ENCODE measurements at places on chromosomes 2 and 18.
A peak's percentile ranks its signal among the peaks of the same experiment; 100 is the strongest.

DNA sequence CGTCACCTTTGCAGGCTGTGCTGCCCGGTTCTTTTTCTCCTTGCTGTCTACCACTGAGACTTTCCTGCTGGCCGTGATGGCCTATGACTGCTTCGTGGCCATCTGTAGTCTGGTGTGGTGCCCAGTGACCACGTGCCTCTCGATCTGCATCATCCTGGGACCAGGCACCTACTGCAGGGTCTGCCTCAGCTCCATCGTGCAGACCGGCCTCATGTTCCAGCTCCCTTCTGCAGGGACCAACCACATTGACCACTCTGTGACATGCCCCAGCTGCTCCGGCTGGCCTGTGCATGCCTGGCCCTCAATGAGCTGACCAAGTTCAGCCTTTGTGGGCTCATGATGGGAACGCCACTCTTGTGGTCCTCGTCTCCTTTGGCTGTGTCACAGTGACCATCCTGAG is 26.7 kb downstream of the COPS9 start:
- DNase-seq: no peak

DNA sequence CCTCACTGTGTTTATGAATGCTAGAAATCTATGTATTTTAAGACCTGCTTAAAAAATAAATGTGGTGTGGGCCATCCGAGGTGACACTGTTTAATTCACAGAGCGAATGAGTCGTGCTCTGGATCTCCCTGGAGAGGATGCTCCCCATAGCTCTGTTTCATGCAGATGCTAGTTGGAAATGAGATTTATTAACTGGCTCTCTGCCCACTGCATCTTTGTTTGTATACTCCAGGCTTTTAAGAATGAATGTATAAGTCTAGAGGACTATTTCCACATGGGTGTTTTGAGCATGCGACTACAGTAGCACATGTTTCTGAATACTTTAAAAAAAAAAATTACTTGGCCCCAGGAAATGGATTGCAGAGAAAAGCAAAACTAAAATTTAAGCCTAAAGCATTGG is 3.9 kb downstream of the MAPRE2 start:
- DNase-seq: no peak

DNA sequence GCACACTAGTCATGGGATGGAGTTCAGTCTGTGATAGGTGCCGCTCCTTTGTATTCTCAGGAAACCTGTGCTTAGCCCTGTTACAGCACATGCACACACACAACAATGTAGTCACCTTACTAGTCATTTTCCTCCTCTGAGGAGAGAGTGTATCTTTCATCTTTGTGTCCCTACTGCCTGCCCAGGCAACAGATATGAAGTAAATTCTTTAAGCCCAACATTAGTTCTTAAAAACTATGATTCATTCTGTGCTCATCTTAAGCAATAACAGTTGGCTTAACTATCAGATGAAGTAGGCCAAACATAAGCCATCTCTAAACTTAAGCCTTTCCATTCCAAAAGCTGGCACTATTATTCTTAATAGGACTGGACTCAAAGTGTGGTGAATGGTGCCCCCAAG is 186.5 kb downstream of the LNPK start:
- DNase-seq: peak; percentile 19

DNA sequence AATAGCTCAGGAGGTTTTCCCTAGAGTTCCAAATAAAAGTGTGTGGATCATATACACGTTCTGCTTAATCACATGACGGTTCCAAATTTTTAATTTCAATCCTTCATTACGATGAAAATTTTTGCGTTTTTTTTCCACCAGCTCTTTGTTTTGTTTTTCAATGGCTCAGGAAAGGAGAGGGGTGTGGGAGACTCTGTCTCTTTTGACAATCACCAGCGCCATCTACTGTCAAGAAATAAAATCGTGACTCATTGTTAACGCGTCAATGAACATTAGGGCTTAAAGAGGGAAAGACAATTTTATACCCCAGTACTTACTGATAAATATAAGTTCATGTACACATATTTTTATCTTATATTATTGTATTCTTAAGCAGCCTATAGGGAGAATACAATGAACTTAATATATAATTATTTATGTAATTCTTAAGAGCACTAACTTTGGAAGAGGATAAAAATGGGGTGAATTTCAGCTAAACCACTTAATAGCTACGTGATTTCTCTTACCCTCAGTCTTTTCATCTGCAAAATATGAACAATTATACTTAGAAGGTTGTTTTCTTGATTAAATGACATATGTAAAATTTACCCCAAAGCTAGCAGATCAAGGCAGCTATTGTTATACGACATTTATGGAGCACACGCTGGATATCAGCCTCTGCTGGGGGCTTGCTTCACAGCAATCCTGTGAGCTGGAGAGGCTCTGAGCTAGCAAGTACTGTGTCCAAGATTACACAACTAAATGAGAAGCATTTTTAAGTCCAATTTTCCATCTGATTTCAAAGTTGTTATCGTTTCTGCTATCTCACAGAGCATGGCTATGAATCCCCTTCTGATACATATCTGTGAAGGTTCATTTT is 47.4 kb upstream of the RMDN2 start:
- DNase-seq: no peak

- DNase-seq: no peak
Measured at GRCh38 chr2:218883491-218884490, 3.1 kb downstream of the WNT10A start.

DNA sequence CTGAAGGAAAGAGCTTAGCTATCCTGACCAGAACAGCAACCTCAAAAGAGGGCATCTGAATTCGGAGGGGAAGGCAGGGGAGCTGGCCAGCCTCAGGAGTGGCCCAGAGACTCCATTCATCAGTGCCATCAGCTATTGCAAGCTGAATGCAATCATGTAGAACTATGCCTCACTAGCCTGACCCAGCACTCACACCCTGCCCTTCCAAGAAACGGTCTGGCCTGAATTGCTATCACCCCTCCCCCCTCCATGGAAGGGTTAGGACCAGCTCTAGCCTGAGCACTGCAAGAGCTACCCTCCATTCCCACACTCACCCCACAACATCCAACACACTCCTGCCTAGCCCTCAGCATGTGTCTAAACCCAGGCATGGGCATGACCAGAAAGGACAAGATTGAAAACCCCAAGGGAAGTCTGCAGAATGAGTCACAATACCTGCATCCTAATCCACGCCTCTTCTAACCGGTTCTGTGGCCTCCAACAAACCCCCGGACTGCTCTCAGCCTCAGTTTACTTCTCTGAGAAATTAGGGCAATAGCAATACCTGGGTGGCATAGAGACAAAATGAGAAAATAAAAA is 120.3 kb downstream of the BCL11A start:
- no peak for DNase-seq

DNA sequence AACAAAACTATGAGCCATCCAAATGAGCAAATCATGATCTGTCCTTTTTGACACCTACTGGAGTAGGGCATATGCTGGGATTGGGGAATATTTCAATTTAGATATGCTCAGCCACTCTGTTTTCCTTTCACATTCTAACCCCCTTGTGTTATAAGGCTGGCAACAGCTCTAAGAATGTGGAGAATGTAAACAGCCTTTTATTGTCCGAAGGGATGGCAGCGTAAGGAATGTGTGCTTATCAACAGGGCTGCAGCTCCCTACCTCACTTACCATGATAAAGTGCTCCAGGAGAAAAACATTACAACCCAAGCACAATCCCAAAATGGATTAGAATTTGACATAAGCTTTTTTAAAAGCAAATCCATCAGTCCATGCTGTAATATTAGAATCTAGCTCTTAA is 2.2 kb downstream of the NXPH2 start:
- peak; percentile 50 for DNase-seq

DNA sequence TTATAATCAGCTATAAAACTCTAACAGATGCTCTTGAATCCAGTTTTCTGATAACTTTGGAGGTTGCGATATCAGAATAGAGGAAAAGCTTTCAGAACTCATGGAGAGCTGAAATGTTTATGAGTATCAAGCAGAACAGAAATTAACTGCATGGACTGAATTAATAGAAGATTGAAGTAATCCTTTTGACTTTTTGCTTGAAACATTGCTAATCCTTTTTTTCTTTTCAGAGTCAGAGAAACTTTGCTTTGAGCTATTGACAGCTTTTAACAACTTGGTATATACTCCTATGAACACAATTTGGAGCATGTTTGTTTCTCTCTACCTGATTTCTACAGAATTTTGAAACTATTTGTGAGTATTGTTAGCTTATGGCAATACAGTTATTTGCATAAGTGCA is 1254.8 kb downstream of the LRP1B start:
- no peak for DNase-seq

GRCh38 chr2:232458051-232458660 is 2.2 kb downstream of the ALPI start:
- no peak for DNase-seq

GRCh38 chr18:48514786-48515185 is 24.0 kb upstream of the CTIF start:
- DNase-seq: peak; percentile 13

DNA sequence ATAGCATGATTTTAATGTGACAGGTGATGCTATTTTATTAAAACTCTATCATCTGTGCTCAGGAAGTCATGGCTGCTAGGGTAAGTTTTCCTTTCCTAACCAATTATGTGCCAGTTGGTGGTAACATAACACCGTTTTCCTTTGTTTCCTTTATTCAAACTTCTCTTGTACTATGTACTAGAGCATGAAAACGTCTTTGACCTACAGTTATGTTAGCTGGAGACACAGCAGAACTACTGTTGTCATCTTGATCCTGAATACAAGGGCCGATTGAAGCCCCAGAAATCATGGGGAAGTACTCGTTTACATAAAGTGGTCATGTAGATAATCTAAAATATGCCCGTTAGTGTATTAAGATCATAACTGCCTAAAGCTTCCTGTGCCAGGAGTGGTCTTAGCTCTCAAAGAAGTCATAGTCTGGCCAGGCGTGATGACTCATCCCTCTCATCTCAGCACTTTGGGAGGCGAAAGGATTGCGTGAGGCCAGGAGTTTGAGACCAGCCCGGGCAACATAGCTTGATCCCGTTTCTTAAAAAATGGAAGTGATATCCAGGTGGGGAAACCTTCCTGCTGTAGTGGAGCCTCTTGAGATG is 20.5 kb downstream of the NEDD4L start:
- DNase-seq: peak; percentile 9

- DNase-seq: peak; percentile 16
Measured at GRCh38 chr2:218805627-218806026, 23.7 kb downstream of the CYP27A1 start.

GRCh38 chr2:225041851-225042799 is at the start of gene DOCK10:
Gene DOCK10 (minus strand): TSS chr2:225042468. CDS start chr2:225042374, 94 bp downstream.
- DNase-seq: peak; percentile 71

DNA sequence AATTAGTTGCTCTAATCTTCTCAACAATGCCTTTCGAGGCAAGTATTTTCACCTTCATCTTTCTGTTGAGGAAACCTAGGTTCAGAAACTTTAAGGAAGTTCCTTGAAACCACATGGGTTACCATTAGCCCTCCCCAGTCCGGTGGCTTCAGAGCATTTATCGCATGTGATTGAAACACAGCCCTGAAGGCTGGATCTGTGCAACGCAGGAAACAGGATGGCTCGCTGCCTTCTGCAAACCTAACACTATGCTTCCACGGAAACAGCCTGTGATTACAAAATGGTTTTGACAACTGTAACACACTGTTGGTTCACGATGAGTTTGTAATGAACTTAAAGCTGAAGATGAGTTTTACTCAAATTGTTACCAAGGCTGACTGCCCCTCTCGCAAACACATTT is 68.5 kb downstream of the EPB41L3 start:
- no peak for DNase-seq

- peak; percentile 62 for DNase-seq
Measured at GRCh38 chr18:74745633-74746403, 148.1 kb downstream of the ZNF407 start.

DNA sequence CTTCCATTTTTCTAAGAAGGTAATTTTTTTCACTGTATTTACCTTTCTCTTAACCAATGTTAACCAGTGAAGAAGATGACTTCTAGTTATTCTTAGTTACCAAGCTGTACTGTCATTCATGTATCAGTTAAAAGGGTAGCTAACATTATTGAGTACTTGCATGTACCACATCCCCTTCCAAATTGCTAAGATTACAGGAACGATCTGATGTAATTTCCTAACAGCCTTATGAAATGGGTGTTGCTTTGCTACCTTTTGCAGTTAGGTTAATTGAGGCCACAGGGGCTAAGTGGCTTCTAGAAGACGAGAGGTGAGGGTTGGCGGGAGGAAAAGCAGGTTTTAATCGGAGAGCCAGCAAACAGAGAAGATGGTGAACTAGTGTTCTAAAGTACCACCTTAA is 1.8 kb upstream of the SULT6B1 start:
- no peak for DNase-seq

- DNase-seq: no peak
Measured at GRCh38 chr2:233845301-233846060, 8.9 kb downstream of the HJURP start.

- DNase-seq: no peak
Measured at GRCh38 chr2:184037273-184037672, 561.1 kb upstream of the ZNF804A start.

- no peak for DNase-seq
Measured at GRCh38 chr2:43104763-43105162, 121.6 kb downstream of the ZFP36L2 start.
